ENCODE measurements at places on chromosomes 7 and 10.

DNA sequence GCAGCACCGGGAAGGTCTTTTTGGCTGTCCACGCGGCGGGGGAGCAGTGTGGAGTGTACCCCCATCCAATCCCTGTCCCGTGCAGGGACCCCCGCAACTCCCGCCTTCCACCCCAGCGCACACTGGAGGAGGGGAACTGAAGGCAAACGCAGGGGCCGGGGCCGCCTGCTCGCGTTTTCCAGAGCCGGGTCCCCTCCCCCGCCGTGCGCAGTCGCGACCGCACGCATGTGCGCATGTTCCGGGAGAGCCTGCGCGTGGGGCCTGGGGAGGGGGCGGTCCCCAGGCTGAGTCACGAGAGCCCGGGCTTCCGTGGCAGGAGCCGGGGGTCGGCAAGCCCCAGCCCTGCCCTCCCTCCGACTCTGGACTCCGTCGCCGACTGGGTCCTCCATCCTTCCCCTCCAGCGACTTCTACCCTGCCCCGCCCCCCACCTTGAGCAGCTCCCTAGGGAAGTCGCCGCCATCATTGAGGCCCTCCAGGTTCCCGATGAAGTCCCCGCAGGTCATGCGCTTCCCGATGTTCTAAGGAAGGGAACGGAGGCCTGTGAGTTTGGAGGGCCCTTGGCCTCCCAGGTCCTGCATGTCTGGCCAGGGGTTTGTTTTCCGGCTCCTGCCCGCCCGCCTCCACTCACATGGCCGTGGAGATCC is 8.0 kb downstream of the PSD start:
- DNase-seq: no peak

- DNase-seq: peak; percentile 21
Observed at GRCh38 chr7:48755061-48755555, 169.2 kb upstream of the CDC14C start.

GRCh38 chr10:30048768-30049517 is 10.4 kb downstream of the JCAD start:
- DNase-seq: no peak

- no peak for DNase-seq
Observed at GRCh38 chr10:22228167-22228938, 10.5 kb upstream of the EBLN1 start.

GRCh38 chr10:4718544-4718943 is 107.5 kb upstream of the AKR1E2 start:
- no peak for DNase-seq

DNA sequence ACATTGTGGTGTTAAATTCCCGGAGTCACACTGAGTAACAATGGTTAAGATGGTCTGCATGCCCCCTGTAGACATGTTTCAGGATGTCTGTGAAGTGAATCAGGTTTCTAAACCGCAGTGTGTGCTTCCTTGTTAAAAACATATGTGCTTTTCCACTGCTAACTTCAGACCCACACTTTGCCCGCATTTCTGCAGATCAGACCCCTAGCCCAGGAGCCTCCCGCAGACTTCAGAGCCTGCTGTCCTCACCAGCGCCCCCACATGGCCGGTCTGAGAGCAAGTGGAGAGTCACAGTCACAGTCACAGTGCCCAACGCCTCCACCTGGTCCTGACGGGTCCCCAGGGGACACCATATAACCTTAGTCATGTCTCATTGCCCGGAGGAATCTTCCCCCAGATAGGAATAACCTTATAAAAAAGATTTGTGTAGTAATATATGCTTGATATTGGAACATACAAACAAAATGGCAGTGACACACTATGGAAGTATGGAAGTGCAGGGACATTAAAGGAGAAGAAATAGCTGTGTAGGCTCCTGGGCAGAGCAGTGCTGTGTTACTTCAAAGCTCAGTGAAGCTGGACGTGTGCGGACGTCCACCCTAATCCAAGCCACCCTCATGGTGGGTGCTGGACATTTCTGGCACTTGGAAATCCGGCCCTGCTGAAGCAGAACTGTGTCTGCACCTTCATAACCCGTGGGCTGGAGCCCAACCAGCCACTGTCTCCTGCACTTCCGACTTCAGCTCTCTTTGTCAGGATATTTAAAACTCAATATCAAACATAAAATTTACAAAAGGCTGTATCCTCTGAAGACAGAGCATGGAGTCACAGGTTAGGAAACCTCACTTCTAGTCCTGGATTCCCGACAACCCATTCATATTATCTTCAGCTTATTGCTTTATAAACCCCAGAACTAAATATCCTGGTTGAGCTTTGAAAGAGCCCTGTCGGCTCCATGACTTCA is 29.0 kb downstream of the GSTO2 start:
- no peak for DNase-seq

- DNase-seq: peak; percentile 49
Observed at GRCh38 chr10:34281661-34282582, 533.2 kb downstream of the PARD3 start.

DNA sequence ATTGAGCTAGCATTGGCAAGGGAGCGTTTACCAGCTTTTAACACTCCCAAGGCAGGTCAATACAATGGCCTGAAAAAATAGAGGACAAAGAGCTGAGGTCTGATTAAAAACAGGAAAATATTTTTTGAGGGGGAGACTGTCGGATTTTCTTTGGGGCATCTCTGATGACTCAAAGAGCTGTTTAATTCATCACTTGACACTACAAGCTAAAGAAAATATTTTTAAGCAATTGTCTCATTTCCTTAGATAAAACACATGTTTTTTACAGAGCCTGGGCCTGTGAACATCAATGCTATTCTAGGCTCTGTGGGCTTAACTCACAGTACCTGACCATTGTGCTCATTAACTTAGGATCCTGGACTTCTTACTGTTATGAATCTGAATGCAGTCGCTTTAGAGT is 100.8 kb downstream of the NRP1 start:
- DNase-seq: no peak

- no peak for DNase-seq
Observed at GRCh38 chr10:24091256-24091655, 117.7 kb upstream of the KIAA1217 start.

- peak; percentile 70 for DNase-seq
Observed at GRCh38 chr10:117431160-117431559, 55.9 kb upstream of the PDZD8 start.

DNA sequence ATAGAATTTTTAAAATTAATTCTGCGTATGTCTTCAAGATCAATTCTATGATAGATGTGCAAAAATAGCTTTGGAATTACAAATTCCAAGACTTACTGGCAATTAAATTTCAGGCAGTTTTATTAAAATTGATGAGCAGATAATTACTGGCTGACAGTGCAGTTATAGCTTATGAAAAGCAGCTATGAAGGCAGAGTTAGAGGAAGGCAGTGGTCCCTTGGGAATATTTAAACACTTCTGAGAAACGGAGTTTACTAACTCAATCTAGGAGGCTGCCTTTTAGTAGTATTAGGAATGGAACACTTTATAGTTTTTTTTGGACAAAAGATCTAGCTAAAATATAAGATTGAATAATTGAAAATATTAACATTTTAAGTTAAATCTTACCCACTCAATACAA is 70.8 kb downstream of the CFTR start:
- DNase-seq: no peak

- DNase-seq: no peak
Observed at GRCh38 chr7:132777414-132777813, 201.1 kb upstream of the PLXNA4 start.

- DNase-seq: peak; percentile 81
Observed at GRCh38 chr7:139784648-139785047, 6.8 kb upstream of the HIPK2 start.

- DNase-seq: no peak
Observed at GRCh38 chr10:131402771-131403650, 91.5 kb upstream of the TCERG1L start.

DNA sequence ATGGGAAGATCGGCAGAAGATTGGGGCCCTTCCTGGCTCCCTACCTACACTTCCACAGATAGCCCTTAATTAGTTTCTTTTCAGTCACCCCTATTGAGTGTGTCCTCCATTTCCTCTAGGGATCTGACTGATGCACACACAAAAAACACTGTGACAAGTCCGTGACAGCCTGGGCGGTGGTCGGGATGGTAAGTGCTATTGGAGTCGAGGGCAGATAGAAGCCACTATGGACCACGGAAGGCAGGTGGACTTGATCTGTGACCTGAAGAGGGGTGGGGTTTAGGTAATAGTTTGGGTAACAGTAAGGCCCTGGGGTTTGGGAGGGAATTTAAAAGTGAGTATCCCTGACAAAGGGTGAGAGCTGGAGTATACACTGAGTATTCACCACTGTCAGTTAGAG is 53.0 kb downstream of the PDK4 start:
- DNase-seq: no peak

GRCh38 chr10:7407368-7408290 is 3.2 kb downstream of the SFMBT2 start:
- DNase-seq: no peak

DNA sequence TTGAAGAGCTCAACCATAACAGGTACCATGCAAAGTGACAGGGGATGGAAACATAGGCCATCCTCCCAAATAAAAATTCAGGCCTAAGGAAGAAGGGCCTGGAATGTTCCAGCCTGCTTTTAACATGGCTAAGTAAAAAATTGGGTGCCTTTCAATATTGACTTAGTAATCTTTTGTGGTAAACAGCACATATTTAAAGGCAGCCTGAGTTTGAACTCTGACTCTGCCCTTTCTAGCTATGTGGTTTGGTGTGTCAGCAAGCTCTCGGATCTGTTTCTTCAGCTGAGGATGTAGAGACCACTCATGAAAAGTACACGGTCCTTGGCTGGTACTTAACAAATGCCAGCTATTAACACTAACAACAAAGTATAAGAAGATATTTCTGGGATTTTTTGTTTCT is 191.8 kb upstream of the CDCA7L start:
- no peak for DNase-seq

DNA sequence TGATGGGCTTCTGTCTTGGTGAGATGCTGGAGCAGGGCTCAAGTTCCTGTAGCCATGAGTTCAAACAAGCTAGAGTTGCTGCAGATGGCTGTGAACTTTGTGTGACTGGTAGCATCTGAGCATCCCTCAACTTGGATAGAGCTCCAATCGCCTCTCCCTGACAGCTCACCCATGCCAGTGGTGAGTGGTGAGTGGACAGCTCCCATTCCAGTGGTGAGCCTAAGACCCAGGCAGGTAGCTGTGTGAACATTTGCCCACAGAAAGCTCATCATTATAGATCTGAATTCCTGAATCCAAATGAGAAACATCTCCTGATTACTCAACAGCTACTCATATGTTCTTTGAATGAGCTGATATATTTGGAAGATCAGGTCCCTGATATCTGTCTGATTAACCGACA is 25.3 kb downstream of the STEAP1B start:
- DNase-seq: no peak
